ENCODE measurements at places on chromosomes 2 and 18. TPM values are rescaled to one million over a fixed set of nuclear protein-coding genes. Genes with fewer than 3 reads are reported as not detected.

The BOLL gene
- not detected for total RNA-seq

The SLC4A5 gene
- total RNA-seq = not detected

The TMEM200C gene
- total RNA-seq = 1.3 TPM

The RBM43 gene
- 0.57 TPM for total RNA-seq

The C2orf66 gene
- not detected for total RNA-seq

The RAPH1 gene
- 5.8 TPM for total RNA-seq

The DLX1 gene
- total RNA-seq = 7.4 TPM

DNA sequence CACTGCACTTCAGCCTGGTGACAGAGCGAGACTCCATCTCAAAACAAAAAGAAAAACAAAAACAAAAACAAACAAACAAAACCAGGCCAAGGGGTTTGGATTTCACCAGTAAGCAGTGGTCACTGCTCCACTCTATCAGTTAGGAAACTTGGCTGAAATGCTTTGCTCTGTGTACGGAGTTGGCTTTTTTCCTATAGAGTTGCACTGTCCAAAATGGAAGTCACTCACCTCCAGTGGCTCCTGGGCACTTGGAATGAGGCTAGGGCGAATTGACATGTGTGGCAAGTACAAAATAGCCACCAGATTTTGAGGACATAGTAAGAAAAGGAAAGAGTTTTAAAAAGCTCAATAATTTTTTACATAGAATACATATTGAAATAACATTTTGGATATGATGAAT, 228.7 kb downstream of the LOXHD1 start:
- DNase-seq = no peak

DNA sequence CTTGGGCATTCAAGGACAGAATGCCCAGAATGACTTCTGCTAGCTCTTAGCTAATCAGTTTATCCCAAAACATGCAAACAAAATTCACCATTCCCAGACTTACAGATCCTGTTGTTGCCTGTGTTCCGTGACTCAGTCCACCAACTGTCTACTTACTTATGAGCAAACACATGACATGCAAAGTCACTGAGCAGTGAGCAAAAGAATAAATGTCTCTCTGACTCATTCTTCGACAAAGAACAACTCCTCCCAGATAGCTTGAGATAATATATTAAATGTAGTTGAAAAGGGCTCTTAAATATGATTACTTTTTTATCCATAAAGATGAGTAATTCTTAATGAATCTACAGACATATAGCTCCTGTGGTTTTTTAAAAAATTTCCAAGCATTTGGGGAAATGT, 9.0 kb upstream of the CREG2 start:
- peak; percentile 83 for DNase-seq

- no peak for DNase-seq
Observed at GRCh38 chr18:50000227-50000626, 186.9 kb upstream of the ACAA2 start.

DNA sequence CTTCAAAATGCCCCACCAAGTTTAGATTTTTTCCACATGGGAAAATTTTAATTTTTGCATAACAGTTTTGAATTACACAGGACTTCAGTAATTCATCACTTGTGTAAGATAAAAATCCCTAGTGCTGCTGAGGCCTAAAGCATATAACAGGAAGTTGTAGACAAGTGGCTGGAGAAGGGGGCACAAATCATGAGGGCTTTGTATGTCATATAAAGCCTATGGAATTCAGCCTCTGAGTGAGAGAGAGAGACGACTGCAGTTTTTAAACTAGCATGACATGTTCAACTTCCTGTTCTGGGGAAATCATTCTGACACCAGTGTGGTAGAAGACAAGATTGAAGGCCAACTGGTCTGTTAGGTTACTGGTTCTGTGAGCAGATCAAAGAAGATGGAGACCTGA, 187.3 kb upstream of the CHST9 start:
- DNase-seq = no peak

GRCh38 chr2:177908824-177909223, 163.8 kb downstream of the PDE11A start:
- no peak for DNase-seq

DNA sequence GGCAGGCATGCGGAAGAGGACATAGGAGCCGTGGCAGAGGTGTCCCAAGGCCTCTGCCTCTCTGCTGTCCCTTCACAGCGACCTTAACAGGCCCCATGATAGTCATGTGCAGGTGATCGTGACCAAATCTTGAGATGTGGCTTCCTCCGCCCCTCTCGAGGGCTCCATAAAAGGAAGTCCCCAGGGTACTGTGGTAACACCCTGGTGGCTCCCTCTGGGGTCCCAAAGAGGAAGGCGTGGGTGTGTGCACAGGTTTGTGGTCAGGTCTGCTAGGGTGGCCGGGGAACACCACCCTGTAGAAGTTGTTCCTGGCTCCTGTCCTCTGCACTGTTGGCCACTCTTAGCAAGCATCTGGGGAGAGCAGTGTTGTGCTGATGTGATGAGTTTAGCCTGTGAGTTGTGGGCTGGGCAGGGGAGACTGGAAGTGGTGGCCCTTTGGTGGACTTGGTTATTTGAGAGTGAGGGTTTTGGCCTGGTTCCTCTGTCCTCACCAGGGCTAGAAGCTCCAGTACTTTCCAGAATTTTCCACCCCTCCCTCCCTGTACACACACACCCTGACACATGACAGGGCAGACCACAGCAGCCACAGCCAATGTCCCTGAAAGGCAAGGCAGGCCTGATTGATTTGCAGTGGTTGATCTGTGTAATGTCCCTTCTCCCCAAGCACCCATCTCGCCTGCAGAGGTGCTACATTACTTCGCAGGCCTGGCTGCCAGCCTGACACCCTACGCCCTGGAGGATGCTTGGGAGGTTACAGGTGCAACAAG, 68.9 kb upstream of the BOD1L2 start:
- no peak for DNase-seq

GRCh38 chr2:234306426-234307173, 190.3 kb downstream of the ARL4C start:
- no peak for DNase-seq

DNA sequence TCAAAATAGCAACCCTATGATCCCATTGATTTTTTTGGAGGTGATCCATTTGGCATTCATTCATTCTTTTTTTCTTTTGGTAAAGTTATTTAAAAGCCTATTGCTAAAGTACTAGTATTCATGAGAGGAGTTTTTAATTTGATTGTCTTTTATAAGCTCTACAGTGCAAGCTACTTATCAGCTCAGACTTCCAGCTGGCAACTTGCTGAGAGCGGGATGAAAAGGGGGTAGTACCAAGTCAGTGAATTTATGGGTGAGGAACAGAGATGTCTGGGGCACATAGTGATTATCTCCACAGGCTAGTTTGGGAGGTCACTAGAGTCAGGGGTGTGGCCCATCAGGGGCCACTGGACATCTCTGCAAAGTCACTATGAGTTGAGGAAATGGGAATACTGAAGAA, 202.4 kb downstream of the PIK3C3 start:
- DNase-seq = no peak

DNA sequence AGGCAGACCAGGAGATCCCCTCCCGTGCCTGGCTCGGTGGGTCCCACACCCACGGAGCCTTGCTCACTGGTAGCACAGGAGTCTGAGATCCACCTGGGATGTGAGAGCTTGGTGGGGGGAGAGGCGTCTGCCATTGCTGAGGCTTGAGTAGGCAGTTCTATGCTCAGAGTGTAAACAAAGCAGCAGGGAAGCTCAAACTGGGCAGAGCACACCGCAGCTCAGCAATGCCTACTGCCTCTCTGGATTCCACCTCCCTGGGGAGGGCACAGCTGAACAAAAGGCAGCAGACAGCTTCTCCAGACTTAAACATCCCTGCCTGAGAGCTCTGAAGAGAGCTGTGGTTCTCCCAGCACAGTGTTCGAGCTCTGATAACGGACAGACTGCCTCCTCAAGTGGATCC, 85.1 kb downstream of the UGP2 start:
- DNase-seq = no peak

GRCh38 chr18:48605408-48605845, 66.6 kb downstream of the CTIF start:
- peak; percentile 72 for DNase-seq

- DNase-seq = no peak
Observed at GRCh38 chr18:35953688-35954087, 18.8 kb upstream of the RMP24 start.

DNA sequence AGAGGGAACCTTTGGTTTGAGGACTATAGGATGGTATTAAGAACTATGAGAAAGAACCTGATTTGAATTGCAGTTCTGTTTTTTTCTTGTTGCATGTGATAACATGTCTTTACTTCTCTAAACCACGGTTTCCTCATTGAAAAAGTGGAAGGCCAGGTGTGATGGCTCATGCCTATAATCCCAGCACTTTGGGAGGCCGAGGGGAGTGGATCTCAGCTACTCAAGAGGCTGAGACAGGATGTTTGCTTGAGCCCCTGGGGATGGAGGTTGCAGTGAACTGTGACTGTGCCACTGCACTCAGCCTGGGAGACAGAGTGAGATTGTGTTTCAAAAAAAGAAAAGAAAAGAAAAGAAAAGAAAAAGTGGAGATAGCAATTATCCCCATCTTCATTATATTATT, 32.3 kb downstream of the SCN9A start:
- peak; percentile 20 for DNase-seq

GRCh38 chr18:13893418-13893760, 21.9 kb downstream of the MC2R start:
- no peak for DNase-seq

- DNase-seq = no peak
Observed at GRCh38 chr2:177355874-177356273, 36.7 kb upstream of the AGPS start.

GRCh38 chr2:64222351-64222750, 78.1 kb upstream of the PELI1 start:
- no peak for DNase-seq

DNA sequence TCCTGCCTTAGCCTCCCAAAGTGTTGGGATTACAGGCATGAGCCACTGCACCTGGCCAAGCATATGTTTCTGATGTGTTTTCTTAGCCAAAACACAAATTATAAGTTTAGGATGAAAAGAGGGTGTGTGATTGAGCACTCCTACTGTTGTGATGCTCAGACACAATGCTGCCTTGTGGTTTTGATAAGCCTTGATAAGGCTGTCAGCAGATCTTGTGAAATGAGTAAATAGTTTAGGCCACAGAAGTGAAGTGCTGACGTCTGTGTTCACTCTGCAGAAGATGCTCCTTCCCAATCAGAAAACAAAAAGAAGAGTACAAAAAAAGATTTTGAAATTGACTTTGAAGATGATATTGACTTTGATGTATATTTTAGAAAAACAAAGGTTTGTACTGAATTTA, 24.3 kb downstream of the NCAPH start:
- no peak for DNase-seq

DNA sequence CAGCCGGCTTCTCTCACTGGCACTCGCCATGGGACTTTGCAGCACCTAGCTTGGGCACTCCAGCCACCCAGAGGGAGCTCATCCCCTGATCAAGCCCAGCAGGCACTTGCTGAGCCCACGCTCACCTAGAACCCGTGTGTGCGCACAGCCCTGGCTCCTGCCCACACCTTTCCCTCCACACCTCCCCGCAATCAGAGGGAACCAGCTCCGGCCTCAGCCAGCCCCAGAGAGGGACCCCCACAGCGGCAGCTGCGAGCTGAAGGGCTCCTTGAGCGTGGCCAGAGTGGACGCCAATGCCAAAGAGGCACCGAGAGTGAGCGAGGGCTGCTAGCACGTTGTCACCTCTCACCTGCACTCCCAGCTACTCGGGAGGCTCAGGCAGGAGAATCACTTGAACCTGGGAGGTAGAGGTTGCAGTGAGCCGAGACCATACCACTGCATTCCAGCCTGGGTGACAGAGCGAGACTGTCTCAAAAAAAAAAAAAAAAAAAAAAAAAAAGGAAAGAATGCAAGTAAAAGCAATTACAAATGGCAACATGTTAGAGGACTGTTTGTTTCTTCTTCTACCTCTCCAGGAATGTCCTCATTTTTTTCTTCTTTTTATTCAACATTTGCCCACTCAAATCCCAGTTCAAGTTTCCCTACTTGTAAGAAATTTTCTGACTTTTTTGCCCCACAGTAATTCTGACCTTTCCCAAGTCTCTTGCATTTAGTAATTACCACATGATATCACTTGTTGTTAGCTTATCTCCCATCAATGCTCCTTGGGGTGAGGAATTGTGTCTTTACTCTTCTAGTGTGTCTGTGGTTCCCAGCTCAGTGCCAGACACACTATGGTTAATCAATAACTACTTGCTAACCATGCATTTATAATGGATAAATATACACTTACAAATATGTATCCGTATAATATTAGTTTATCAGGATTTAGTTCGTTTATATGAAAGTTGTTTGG, 40.6 kb upstream of the ST3GAL5 start:
- no peak for DNase-seq

GRCh38 chr2:179593323-179593722, 268.1 kb downstream of the ZNF385B start:
- DNase-seq = no peak

DNA sequence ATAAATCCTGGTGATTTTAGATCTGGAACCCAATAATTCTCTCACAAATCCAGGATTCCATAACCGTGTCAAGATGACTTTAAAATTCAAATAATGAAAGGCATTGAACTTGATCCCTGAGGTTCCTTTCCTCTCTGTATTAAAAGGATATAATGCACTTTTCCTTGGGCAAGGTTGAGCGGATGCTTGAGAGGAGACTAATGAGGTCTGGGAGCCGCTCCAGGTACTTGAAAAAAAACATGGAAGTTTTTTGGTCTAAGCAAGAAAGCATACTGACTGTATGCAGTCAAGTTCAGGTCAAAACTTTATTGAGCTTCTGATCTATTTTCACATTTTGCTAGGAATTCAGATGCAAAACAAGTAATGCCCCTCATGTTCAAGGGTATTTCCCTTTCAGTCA, 318.5 kb downstream of the RAD51AP2 start:
- DNase-seq = no peak

DNA sequence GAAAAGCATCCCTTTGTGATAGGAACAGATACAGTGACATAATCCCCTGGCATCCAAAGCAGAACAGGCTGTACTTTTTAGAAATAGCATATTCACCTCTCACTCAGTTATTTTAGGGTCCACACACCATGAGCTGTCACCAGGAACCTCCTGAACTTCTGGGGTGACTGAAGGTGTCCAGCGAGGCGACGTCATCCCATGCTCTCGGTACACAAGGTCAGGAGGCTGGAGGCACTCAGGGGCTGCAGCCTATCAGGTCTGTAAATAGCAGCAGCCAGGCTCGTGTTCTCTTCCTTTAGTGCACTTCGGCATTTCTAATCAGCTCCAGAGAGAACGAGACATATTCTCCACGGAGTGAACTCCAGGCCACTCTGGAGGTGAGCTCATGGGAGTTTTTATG, 98.3 kb downstream of the GATA6 start:
- no peak for DNase-seq

DNA sequence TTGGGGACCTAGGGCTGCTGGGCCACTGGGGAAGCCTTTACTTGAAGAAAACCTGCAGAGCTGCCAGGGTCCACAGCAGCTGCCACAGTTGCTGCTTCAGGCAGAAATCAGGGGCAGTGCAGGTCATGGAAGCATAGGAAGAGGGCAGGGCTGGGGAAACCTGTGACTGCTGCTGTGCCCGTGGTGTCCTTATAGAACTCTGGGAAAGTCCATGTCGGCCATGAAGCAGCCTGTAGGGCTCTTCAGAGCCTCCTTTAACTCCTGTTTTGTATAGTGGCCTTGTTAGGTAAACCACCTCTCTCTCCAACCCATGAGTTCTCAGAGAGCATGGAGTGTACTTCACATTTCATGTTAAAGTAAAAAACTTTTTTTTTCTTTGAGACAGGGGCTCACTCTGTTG, 62.1 kb downstream of the SMAD4 start:
- no peak for DNase-seq

- peak; percentile 79 for DNase-seq
Observed at GRCh38 chr2:64646007-64646880, 7.5 kb downstream of the SERTAD2 start.
